ENCODE measurements at places on chromosomes 2 and 18. TPM values are rescaled to one million over a fixed set of nuclear protein-coding genes. Genes with fewer than 3 reads are reported as not detected.

DNA sequence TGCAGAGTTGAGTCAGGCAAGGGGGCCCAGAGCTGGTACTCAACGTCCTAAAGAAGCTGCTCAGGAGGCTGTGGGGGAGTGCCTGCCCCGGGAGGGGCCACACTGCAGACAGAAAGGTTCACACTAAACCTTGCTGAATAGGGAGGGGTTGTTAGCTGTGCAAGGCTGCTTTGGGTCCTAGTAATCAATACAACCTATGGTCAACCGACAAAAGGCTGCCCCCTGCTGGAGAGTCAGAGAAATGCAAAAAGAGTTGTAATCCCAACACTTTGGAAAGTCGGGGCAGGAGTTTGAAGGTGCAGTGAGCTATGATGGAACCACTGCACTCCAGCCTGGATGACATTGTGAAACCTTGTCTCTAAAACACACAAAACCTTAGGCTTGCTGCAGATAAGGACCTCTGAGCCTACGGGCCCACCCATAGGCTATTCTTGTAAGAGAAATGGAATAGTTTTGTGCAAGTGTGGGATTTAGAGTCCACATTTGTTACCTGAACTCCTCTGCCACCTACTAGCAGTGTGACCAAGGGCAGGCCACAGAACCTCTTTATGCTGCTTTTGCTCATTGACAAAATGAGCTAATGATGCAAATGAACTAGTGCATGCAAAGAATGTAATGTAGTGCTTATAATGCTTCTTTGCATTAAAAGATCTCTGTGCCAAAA lies 81.5 kb downstream of the PRPF40A start:
- peak; percentile 44 for DNase-seq

DNA sequence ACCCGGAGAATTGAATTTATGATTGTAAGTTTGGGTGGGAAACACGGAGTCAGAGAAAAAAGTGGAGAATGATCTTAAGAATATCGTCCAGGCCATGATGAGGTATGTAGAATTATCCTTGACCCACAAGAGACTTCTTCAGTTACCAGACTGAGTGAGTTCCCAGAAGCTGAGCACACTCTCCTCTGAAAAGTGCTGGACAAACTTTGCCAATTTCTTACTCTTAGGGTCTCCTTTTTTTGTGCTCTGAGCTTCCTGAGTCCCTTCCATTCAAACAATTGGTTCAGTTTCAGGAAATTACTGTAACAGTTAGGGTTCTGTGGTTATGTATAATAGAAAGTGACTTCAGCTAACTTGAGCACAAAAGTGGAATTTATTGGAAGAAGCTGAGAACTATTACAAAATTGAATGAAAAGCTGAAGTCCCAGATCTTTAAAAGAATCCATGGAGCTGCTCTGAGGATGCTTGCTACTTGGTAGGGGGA lies 50.6 kb upstream of the EHBP1 start:
- no peak for DNase-seq

GRCh38 chr2:191025135-191025534 lies 11.2 kb upstream of the STAT1 start:
- no peak for DNase-seq

GRCh38 chr2:54457323-54458023 lies 1.3 kb downstream of the SPTBN1 start:
- peak; percentile 60 for DNase-seq

Gene CD226
- total RNA-seq: 0.91 TPM

Gene CRYGD
- not detected for total RNA-seq

Gene PLB1
- total RNA-seq: 0.83 TPM

GRCh38 chr18:44090453-44090852 lies 590.2 kb upstream of the SETBP1 start:
- DNase-seq: no peak

DNA sequence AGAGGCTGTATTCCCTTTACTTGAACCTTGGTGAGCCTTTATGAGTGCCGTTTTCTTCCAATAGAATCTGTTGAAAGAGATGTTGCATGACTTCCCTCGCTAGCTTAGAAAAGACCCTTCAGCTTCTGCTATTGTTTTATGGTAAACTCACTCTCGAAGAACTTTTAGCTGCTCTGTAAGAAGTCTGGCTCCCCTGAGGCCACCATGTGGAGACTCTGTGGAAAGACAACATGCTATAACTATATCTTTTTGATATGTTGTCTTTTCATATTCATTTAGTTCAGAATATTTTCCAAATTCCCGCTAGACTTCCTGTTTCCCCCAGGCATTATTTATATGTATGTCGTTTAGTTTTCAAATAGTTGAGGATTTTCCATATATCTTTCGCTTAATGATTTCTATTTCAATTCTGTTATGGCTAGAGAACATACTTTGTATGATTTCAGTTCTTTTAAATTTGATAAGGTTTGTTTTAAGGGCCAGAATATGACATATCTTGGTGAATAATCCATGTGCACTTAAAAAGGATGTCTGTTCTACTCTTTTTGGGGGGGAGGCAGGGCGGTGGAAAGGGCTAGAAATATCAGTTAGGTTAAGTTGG lies 64.1 kb downstream of the PTPN4 start:
- DNase-seq: peak; percentile 38

- DNase-seq: no peak
These were observed 44.7 kb downstream of the HS1BP3 start for GRCh38 chr2:20606198-20606597.

- DNase-seq: no peak
These were observed 42.7 kb upstream of the EVA1A start for GRCh38 chr2:75603477-75603876.

Gene MPV17
- total RNA-seq: 62.8 TPM

DNA sequence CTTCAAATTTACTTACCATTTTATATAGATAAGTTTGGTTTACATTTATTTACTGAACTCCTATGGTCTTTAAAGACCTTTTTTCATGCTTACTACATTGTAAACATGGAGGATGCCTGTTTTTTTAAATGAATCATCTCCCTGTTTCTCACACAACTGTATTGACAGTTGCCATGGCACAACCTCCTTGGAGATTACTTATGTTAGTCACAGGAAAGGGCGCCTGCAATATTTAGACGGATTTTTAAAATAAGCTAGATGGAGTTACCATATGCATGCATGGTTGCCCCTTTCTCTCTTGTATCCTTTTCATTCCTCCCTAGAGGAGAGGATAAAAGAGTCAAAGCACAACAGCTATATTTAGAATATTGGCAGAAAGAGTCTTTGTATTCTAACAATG lies 34.8 kb upstream of the CCDC102B start:
- peak; percentile 17 for DNase-seq

Gene OXER1
- total RNA-seq: not detected

Gene SOCS6
- 17.0 TPM for total RNA-seq

GRCh38 chr2:159169187-159169586 lies 117.3 kb downstream of the WDSUB1 start:
- peak; percentile 59 for DNase-seq

Gene NXPH2
- total RNA-seq: 1.4 TPM

Gene SLC16A14
- total RNA-seq: 2.1 TPM
